ENCODE measurements at places on chromosomes 11 and 22.

- DNase-seq = no peak
Observed at GRCh38 chr11:63937713-63938478, 906 bp upstream of the NAA40 start.

- no peak for DNase-seq
Observed at GRCh38 chr11:2460540-2461252, 15.9 kb downstream of the KCNQ1 start.

- DNase-seq = no peak
Observed at GRCh38 chr11:59643390-59643789, 25.4 kb downstream of the PATL1 start.

- DNase-seq = no peak
Observed at GRCh38 chr11:133895061-133895479, 49.8 kb upstream of the SPATA19 start.

DNA sequence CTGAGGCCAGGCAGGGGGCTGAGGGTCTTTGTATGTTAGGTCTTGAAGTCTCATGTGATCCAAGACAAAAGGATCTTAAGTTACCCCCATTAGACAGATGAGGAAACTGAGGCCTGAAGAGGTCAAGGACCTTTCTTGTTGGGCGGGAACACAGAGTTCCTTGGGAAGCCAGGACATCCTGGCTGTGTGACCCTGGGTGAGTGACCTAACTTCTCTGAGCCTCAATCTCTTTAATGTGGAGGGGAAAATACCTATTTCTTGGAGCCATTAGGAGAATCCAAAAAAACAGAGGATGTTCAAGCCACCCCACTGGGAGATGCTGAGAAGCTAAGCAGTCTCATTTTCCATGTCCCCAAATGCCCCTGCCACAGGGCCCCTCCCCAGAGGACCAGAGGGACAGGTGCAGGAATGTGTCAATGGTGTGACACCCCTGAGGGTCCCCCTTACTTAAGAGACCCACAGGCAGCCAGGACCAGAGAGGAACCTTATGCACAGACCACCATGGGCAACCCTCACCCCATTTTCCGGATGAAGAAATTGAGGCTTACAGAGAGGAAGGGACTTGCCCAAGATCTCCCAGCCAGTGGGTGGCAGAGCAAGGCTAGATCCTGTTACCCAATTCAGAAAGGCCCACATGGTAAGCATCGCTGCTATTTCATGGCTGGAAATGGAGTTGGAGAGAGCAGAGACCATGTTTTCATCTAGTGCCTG, 8.0 kb downstream of the RAC2 start:
- no peak for DNase-seq

DNA sequence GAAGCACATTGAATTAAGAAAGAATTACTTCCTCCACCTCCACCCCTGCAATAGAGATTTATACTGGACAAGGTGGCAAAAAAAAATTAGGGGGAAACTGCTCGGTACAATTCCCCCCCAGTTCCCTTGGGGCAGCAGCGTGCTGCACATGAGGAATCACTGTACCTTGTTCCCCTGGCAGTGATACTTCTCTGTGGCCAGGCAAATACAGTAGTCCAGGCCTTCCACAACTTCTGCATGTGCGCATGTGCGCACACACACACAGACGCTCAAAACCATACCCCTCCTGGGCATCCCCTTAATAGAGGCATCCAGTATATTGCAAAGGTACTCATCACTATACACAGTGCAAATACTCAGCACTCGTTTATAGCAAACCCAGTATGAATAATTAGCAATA, 68.9 kb downstream of the ARFGAP2 start:
- no peak for DNase-seq

- no peak for DNase-seq
Observed at GRCh38 chr11:116384407-116384806, 388.4 kb downstream of the BUD13 start.
